ENCODE measurements at places on chromosomes 4 and X.

DNA sequence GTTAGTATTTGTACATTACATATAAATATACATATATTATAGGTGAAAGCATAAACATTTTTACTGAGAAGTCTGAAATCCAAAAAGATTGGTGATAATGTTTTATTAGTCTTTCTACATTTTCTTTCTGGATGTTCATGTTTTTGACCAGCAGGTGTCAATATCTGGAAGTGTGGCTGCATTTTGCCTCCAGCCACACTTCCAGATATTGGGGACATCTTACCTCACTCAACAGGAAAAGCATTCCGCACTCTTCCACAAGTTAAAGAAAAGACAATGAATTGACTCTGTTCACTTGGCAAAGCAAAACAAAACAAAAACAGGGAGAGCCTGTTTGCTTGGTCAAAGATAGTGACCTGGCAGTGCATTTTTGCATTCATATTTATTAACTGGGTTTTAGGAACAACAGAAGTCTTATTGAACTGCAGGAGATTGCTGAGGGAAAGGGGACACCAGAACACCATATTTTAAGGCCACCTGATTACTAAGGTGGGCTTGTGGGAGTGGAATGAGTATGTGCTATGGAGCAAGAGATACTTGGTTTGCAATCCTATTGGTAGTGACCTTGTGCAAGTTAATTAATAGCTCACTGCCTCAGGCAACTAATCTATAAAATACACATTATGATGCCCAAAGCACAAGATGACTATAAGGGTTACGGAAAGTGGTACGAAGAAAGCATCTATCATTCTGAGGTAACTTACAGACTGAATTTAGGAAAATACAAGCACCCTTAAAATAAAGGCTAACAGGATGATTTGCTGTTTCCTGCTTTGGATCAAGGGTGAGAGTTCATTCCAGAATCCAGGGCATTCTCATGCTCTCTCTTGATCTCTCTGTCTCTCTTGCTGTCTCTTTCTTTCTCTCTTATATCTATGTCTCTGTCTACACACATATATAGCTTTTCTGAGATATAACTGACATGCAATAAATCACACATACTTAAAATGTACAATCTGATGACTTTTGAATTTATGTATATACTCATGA, 389.9 kb upstream of the EMCN start:
- no peak for DNase-seq

GRCh38 chr4:137463377-137464003, 68.8 kb downstream of the PCDH18 start:
- no peak for DNase-seq

GRCh38 chr4:112604589-112604988, 32.1 kb downstream of the ZGRF1 start:
- DNase-seq, result peak; percentile 47

GRCh38 chr4:73222466-73223257, 35.9 kb downstream of the ANKRD17 start:
- peak; percentile 97 for DNase-seq

DNA sequence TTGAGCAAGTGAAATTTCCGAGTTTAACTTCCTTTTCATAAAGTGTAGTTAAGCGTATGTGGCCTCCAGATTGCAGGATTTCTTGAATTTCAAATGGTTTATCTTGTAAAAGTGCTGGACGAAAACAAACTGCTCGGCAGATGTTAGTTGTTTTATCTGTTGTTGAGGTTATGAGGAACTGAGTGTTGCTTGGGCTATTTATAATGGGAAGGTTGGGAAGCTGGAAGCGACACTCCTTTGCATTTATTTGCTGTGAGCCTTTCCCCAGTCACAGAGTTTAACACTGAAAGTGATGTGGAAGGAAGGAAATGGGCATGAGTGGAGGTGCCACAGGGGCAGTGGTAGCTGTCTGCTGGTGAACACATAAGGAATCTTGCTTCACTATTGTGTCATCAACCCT, 284.9 kb downstream of the PCDH7 start:
- DNase-seq, result no peak

DNA sequence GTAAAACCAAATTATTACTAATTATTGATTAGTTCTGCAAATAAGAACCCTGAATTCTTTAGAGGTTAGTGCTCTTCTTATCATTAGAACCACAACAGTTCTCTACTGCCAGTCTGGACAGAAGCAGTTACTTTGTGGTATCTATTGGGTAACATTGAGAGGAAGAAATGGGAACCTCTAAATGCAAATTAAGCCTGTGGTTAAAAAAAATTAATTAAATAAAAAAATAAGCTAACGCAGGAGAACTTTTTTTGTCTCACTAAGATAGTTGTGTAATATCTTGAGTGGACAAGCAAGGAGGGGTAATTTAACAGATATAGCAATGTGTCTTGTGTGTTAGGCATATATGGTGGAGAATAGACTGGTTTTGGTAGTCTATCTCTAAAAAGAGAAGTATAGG, 32.9 kb upstream of the TET2 start:
- DNase-seq, result peak; percentile 87

GRCh38 chr4:148515248-148515647, 73.0 kb upstream of the NR3C2 start:
- DNase-seq, result no peak

DNA sequence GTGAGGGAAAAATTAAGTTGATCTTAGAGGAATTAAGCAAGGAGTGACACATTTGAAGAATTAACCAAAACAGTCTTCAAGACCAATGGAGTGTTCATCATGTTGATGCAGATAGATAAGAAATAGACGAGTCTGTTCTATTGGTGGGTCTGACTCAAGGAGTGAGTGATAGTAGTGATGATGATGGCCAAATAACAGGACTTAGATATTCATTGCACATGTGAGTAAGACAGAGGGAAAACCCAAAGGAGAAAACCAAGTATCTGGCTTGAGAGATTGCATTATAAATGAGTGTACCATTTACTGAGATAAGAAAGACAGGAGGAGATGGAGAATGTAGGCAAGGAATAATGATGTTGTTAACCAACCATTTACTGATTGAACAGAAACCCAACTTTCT, 321.3 kb downstream of the ADGRL3 start:
- DNase-seq, result no peak

- no peak for DNase-seq
Measured at GRCh38 chr4:41454423-41454822, 83.5 kb upstream of the LIMCH1 start.

DNA sequence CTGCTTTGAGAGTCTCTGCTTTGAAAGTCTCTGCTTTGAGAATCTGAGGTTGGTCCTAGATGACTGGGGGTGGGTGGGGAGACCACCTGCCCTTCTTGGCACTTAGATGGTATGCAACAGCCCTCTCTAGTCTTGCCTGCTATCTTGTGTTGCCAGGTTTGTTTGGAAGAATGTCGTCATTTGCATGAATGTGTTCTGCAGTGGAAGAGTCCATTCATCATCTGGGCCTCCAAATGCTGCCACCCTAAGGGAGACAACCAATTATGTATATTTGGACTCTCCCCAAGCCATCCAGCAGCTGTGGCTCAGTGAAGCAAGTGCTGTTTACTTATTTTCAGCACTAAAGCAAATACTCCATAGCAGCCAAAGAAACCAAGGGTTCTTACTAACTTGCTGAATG, 44.6 kb upstream of the TRPC5OS start:
- DNase-seq, result no peak

DNA sequence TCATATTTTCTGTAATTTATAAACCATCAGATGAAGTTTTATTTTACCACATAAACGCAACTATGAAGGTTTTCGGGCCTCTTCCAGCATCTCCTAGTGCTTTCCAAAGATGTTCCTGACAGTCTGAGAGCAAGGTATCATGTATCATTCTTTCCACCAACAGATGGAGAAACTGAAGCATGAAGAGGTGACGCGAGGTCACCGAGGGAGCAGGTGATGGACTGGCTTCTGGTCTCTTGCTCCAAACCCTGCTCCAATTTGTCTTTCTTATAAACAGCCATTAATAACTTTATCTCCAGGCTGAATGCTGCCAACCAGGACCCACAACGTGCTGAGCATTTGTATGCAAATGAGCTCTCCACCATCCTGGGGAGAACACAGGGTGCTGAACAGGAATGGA, 86.3 kb upstream of the MAML3 start:
- no peak for DNase-seq

- DNase-seq, result peak; percentile 74
Measured at GRCh38 chrX:20060961-20061748, 55.6 kb downstream of the MAP7D2 start.

DNA sequence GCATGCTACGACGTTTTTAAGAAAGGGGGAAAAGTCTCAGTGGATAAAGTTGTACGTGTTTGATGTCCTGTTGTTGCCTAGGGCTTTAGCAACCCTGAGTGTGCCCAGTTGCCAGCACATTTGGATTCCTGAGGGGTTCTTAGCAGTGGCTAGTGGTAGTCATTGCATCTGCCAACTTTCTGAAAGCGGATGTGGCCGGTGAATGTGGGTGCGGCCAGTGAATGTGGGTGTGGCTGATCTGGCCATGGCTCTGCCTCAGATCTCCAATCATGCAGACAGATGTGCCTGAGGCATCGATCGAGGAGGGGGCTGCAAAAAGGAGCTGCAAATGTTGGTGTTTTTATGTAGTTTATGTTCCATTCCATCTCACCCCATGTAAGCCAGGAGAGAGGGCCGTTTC, 41.5 kb upstream of the FAT1 start:
- DNase-seq, result no peak

DNA sequence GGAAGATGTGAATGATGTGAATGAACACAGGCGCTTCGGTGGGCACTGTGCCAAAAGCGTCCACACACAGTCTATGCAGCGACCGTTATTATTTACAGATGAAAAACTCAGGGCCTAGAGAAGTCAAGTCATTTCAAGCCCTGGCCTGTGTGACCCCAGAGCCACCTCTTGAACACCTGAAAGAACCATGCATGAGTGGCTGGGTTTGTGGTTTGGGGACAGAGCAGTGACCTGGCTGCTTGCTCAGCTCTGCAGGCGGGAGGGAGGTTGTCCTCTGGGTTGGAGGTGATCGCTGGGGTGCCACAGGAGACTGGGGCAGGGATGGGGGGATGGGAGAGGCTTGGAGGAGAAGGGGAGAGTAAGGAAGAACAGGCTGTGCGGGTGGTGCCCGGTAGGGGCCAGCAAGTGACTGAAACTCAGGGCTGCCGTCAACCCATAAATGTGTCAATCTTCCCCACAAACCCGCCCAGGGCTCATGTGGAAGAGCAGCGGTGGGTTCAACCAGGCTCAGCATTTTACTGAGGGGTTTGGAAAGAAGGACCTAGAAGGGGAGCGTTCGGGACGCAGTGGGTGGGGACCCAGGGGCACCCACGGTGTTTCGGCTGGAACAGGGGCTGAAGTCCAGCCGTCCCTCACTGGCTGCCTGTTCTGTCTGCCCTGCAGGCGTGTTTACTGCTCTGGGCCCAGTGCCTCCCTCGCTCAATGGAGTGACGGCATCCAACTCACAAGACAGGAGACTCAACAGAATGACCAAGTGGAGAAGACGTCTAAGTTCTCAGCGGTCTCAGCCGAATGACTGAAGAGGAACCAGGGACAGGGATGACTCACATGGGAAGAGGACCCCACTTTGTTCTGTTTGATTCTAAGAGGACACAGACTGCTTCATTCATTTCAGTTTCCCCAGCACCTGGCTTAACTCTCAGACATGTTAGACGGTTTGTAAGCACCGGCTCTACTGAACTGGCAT, 167.8 kb downstream of the AFAP1 start:
- DNase-seq, result no peak

- no peak for DNase-seq
Measured at GRCh38 chr4:40731361-40731760, 18.4 kb upstream of the NSUN7 start.

GRCh38 chr4:59455751-59456150, 1744.4 kb upstream of the ADGRL3 start:
- no peak for DNase-seq

- no peak for DNase-seq
Measured at GRCh38 chr4:84263415-84263814, 235.7 kb downstream of the NKX6-1 start.

DNA sequence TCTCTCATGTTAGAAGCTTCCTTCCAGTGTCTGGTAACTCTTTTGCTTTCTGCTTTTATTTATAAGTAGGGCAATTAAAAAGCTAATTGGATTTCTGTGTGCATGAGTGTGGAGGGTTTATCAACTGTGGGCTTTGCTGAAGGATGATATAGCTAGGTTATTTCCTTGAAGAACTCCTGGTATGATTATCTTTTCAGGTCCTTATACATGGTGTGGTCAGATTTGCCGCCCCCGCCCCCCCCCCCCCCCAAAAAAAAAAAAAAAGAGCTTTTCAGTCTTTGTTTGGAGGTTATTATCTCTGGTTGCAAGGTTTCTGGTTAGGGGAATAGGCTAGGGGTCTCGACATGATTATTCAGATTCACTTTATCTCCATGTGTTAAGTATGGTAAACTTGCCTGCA, 35.9 kb downstream of the MOB1B start:
- no peak for DNase-seq

DNA sequence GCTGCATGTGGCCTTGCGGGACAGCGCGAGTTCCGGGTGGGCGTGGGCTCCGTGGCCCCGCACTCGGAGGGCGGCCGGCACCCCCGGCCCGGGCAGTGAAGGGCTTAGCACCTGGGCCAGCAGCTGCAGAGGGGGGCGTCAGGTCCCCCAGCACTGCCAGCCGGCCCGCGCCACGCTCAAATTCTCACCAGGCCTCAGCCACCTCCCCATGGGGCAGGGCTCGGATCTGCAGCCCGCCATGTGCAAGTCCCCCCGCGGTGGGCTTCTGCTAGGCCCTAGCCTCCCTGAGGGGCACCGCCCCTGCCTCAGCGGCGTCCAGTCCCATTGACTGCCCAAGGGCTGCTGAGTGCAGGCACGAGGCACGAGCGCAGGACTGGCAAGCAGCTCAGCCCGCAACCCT, 2.6 kb upstream of the MCUB start:
- no peak for DNase-seq

GRCh38 chr4:19038231-19038630, 1016.7 kb upstream of the LCORL start:
- DNase-seq, result no peak

GRCh38 chr4:6192245-6192644, 8.1 kb downstream of the JAKMIP1 start:
- DNase-seq, result no peak

DNA sequence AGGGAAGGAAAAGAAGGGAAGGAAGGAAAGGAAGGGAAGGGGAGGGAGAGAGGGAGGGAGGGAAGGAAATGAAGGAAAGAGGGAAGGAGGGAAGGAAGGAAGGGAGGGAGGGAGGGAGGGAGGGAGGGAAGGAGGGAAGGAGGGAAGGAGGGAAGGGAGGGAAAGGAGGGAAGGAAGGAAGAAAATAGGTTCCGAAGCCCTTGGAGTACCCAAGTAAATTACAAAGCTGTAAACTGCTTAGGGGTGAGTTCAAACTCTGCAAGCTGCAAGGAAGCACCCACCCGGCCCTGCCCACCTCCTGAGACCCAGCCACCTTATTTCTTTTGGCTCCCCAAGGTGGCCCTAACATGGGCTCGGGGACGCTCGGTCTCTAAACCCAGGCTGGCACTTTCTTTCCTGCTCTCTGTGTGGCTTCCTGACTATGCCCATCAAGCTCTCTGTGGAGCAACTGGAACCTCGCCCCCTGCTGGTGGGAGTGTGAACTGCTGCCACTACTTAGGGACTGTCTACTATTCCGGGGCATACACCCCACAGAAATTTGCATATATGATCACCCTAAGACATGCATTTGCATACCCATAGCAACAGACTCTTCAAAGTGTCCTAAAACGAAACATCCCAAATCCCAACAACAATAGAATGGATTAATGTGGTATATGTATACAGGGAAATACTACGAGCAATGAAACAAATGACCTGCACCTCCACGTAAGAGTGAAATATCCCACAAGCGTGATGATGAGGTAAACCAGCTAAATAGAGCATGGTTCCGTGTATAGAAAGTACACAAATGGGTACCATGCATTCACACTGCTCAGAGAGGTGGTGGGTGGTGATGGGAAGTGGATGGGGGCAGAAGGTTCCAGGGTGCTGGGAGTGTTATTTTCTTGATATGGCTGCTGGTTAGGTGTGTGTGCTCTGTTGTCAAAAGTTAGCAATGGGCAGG, 151.7 kb upstream of the TBL1X start:
- peak; percentile 43 for DNase-seq

All from common myeloid progenitor, CD34-positive (primary cell).